ENCODE measurements at places on chromosomes 6 and 20.

DNA sequence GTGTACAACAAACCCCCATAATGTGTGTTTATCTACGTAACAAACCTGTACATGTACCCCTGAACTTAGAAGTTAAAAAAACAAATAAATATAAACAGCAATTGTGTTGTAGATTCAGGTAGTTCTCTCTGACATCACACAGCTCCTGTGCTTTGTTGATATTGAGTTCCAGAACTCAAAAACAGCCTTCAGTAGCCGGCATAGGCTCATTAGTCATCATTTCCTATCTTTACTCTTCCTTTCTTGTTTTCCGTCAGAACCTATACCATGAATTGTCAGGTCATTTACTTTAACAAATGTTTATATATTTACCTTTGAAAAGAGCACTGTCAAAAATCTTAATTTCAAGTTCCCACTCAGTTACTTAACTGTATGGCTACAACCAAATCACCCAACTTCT, 88.8 kb downstream of the ADTRP start:
- DNase-seq = no peak

- DNase-seq = no peak
Observed at GRCh38 chr6:103107985-103108384, 1714.5 kb downstream of the GRIK2 start.

DNA sequence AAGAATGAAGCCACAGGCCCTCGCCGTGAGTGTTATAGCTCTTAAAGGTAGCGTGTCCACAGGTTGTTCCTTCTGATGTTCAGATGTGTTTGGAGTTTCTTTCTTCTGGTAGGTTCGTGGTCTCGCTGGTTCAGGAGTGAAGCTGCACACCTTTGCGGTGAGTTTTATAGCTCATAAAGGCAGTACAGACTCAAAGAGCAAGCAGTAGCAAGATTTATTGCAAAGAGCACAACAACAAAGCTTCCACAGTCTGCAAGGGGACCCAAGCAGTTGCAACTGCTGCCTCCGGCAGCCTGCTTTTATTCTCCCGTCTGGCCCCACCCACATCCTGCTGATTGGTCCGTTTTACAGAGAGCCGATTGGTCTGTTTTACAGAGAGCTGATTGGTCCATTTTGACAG, 5.2 kb downstream of the HIVEP1 start:
- peak; percentile 42 for DNase-seq

DNA sequence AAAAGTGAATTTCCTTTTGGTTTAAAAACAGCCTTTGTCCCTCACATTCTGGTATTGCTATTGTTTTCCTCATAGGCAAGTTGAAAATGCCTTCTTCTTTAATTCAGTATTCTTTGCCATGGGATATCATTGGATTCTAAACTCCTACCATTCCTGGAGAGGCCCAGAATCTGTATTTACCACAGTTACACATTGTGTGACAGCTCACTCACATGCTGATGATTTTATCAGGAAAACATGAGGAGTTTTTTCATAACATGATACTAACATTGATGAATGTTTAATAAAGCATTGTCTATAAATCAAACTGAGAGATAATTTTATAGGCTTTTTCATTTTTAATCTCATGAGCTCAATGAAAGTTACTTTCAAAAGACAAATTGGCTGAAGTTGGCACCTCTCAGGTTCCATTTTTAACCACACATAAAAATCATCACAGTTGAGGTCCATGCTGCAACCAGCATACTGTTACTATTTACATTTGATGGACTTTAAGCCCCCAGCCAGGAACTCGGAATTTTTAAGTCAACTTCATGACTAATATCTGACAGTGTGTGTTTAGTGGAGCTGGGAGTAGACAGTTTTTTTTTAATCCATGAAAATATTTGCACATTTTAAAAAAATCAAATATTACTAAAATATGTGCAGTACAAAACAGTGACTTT, 82.8 kb downstream of the FAM83B start:
- DNase-seq = no peak

- peak; percentile 21 for DNase-seq
Observed at GRCh38 chr6:52157301-52157941, 28.8 kb upstream of the IL17A start.

- no peak for DNase-seq
Observed at GRCh38 chr6:149181304-149181703, 136.2 kb upstream of the TAB2 start.

- no peak for DNase-seq
Observed at GRCh38 chr20:59645761-59646171, 41.4 kb downstream of the PHACTR3 start.

GRCh38 chr20:48490961-48491831, 336.6 kb downstream of the PREX1 start:
- DNase-seq = no peak

- no peak for DNase-seq
Observed at GRCh38 chr6:163842467-163842866, 427.9 kb downstream of the QKI start.

GRCh38 chr6:89122625-89123024, 4.8 kb upstream of the SRSF12 start:
- DNase-seq = no peak

DNA sequence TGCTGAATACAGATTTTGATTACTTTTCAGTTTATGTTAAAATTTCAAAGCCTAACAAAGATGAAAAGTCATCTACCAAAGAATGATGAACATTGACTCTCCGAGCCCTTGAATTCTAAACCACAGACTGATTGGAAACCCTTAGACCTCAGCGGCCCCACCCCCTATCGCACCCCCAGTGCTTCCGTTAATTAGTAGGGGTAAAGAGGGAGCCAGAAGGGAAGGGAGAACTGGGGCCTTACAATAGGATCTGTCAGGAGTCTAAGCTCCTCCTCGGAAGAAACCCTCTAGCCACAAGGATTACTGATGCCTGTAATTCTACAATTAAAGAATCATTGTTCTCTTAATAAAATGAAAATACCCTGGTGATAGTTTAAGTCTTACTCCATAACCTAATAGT, 79.7 kb upstream of the JARID2 start:
- DNase-seq = no peak

DNA sequence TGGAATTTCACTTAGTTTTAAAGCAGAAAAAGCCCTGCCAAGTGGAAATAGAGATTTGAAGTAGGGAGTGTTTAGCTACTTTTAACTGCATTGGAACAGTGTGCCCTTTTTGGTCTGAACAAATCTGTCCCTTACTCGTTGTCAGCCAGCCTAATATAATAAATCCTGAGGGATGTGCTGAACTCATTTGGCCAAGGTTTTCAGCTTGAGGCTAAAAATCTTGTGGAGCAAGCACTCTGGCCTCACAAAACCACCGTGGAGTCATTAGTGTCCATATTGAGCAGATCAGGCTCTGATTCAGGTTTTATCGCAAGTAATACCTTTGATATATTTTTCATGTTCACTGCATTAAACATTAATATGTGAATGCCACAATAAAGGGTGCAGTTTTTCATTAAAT, 383.5 kb downstream of the FRK start:
- no peak for DNase-seq
